ENCODE measurements at places on chromosomes 2 and 18. TPM values are rescaled to one million over a fixed set of nuclear protein-coding genes. Genes with fewer than 3 reads are reported as not detected.

GRCh38 chr2:236157366-236157765 is 10.8 kb downstream of the GBX2 start:
- no peaks in the 10 kb centered on the region for H3K4me1 ChIP-seq
- H3K27ac ChIP-seq = no peak overlapping the region
- H3K4me3 ChIP-seq = no peak overlapping the region
- H3K27me3 ChIP-seq = peaks cover 1% of the 10 kb centered on the region
- DNase-seq = no peak

The KIF5C gene
- 0.37 TPM for total RNA-seq

- H3K27ac ChIP-seq = no peak overlapping the region
- no peaks in the 10 kb centered on the region for H3K36me3 ChIP-seq
- no peaks in the 10 kb centered on the region for H3K4me1 ChIP-seq
- DNase-seq = no peak
- peaks cover 4% of the 10 kb centered on the region for H3K27me3 ChIP-seq
Measured at GRCh38 chr2:33020883-33021282, 74.1 kb downstream of the LTBP1 start.

- no peak for DNase-seq
- no peak overlapping the region for H3K4me3 ChIP-seq
- no peaks in the 10 kb centered on the region for H3K4me1 ChIP-seq
- no peaks in the 10 kb centered on the region for H3K36me3 ChIP-seq
- no peak overlapping the region for H3K27ac ChIP-seq
- H3K27me3 ChIP-seq = no peaks in the 10 kb centered on the region
Measured at GRCh38 chr18:47619771-47620448, 310.5 kb downstream of the SMAD2 start.

DNA sequence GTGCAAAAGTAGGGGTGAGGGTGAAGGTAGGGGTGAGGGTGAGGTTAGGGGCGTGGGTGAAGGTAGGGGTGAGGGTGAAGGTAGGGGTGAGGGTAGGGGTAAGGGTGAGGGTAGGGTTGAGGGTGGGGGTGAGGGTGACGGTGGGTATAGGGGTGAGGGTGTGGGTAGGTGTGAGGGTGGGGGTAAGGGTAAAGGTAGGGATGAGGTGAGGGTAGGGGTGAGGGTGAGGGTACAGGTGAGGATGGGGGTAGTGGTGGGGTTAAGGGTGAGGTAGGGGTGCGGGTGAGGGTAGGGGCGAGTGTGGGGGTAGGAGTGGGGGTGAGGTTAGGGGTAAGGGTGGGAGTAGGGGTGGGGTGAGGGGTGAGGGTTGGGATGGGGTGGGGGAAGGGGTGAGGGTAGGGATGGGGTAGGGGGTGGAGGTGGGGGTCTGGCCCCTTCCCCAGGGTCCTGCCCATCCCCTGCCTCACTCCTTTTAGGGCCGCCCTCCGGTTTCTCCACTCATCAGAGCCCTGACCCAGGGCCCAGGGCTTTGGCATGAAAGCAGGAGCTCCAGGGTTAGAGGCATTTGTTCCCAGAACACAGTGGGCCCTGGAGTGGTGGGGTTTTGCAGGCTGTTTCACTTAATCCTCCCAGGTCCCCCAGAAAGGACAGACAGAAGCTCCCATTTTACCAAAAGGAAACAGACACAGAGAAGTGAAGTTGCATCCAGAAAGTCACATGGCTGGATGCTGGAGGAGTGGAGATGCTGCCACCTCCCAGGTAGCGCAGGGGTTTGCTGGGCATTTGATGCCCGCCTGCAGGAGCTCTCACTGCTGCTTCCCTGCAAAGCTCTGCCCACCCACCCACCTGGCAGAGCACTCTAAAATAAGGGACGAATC is 26.9 kb downstream of the SNORC start:
- H3K4me3 ChIP-seq = no peak overlapping the region
- no peak for DNase-seq
- H3K27ac ChIP-seq = no peak overlapping the region
- H3K36me3 ChIP-seq = no peaks in the 10 kb centered on the region
- H3K27me3 ChIP-seq = no peaks in the 10 kb centered on the region

The PKDCC gene
- total RNA-seq = 4.3 TPM

DNA sequence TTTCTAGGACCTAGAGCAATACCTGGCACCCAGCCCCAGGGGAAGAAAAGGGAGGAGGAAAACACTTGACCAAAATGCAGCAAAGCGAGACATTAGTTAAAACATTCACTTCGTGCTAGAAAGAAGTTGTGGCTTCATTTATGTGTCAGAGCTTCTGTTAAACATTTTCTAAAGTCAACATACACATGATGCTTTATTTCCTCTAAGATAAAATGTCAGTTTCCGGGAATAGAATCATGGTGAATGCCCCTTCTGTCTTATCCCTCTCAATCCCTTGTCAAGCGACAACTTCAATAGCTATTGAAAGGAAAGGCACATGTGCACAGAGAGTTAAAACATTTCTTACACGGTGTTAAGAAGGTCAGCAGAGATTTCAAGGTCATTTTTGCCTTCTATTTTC is 404.6 kb upstream of the CWC22 start:
- no peaks in the 10 kb centered on the region for H3K27me3 ChIP-seq
- no peak for DNase-seq
- no peaks in the 10 kb centered on the region for H3K36me3 ChIP-seq
- H3K27ac ChIP-seq = no peak overlapping the region
- H3K4me1 ChIP-seq = no peaks in the 10 kb centered on the region

Measured in GM12878 (cell line).